T-helper 17 cell (primary cell): ENCODE measurements at places on chromosomes 3 and 15.
A peak's percentile ranks its signal among the peaks of the same experiment; 100 is the strongest.

DNA sequence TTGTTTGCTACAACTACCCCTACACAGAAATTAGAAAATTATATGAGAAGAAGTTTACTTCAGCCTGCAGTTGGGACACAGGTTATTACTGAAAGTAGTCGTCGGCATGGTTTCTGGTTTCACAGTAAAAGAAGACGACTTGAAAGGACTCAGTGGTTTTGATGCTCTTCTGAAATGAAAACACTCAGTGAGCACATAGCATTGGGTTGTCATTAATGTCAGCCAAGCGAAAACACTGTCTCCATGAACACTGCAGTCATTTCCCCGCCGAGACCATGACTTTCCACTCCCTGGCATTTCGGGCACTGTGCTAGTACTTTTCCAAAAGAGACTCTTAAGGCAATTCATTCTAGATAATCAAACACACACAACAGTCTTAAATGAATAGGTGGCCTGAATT, 69.2 kb upstream of the ICE2 start:
- no peaks in the 10 kb centered on the region for H3K27me3 ChIP-seq
- peaks cover 3% of the 10 kb centered on the region for H3K36me3 ChIP-seq
- DNase-seq, result peak; percentile 29
- peaks cover 85% of the 10 kb centered on the region for H3K4me1 ChIP-seq
- H3K27ac ChIP-seq, result peak overlapping the region; percentile 98

GRCh38 chr3:141236361-141236760, 4.7 kb downstream of the PXYLP1 start:
- no peak for DNase-seq
- H3K36me3 ChIP-seq, result peaks cover 8% of the 10 kb centered on the region
- no peak overlapping the region for H3K27ac ChIP-seq
- H3K4me3 ChIP-seq, result no peak overlapping the region

DNA sequence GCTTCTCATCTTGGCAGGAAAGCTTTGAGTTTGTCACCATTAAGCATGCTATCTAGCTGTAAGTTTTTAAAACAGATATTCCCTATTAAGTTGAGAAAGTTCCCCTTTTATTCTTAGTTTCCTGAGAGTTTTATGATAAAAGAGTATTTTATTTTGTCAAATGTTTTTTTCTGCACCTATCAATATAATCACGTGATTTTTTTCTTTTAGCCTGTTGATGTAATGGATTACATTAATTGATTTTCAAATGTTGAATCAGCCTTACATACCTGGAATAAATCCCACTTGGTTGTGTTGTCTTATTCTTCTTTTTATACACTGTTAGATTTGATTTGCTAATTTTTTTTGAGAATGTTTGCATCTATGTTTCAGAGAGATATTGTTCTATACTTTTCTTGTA, 179.5 kb downstream of the ZNF621 start:
- no peak for DNase-seq
- H3K4me1 ChIP-seq, result no peaks in the 10 kb centered on the region
- H3K36me3 ChIP-seq, result peaks cover 3% of the 10 kb centered on the region
- H3K27me3 ChIP-seq, result peaks cover 20% of the 10 kb centered on the region
- H3K27ac ChIP-seq, result no peak overlapping the region

DNA sequence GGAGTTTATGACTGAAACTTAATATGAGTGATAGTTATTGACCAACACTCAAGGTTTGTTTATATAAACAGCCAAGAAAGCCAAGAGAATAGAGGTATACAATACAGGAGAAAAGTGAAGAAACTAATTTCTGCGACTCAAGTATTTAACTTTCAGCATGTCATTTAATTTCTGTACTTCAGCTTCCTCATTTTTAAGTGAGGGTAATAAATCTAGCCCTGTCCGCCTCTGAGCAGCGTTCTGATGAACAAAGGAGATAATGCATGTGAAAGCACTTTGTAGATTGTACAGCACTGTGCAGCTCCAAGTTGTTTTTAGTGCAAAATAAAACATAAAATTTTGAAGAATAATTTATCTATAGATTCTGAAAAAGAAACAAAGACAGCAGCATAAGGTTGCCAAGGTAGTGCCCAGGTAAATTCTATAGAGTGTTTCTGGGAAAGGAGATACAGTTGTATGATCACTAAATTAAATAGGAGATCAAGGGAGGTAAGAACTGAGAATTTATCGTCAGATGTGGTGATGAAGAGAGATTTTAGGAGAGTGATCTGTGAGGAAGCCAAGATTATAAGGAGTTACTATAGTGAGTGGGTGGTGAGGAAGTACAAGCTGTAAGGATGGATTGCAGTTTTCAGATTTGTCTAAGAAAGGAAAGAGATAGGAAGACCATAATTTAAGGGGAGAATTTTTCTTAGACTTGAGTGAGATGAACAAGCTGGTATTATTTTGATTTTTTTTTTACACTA, 71.3 kb downstream of the RASA2 start:
- H3K36me3 ChIP-seq, result peaks cover 3% of the 10 kb centered on the region
- H3K27ac ChIP-seq, result no peak overlapping the region
- DNase-seq, result no peak
- no peaks in the 10 kb centered on the region for H3K27me3 ChIP-seq
- no peak overlapping the region for H3K4me3 ChIP-seq

DNA sequence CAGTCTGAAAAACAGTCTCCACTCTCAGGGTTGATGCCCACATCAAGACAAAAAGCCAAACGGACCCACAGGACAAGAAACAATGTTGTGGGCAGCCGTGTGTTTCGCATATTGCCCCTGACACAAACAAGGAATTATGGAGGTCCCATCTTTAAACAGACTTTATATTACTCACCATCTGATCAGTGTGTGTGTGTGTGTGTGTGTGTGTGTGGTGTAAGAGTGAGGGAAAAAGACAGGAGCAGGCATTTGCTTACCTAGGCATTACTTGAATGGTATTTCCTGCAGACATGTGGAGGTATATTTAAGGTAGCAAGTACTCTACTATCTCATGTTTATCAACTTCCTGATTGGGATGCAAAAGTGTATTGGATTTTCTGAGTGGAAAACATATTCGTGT, 136.3 kb downstream of the TMCO5A start:
- no peak overlapping the region for H3K4me3 ChIP-seq
- no peak for DNase-seq
- peaks cover 64% of the 10 kb centered on the region for H3K27me3 ChIP-seq
- no peak overlapping the region for H3K27ac ChIP-seq
- H3K4me1 ChIP-seq, result peaks cover 16% of the 10 kb centered on the region

GRCh38 chr15:91376038-91376437, 276.0 kb downstream of the SV2B start:
- no peak for DNase-seq
- no peak overlapping the region for H3K4me3 ChIP-seq
- peaks cover 17% of the 10 kb centered on the region for H3K27me3 ChIP-seq
- peaks cover 5% of the 10 kb centered on the region for H3K4me1 ChIP-seq

- no peak overlapping the region for H3K4me3 ChIP-seq
- no peak for DNase-seq
- peaks cover 2% of the 10 kb centered on the region for H3K36me3 ChIP-seq
- peaks cover 39% of the 10 kb centered on the region for H3K27me3 ChIP-seq
- no peak overlapping the region for H3K27ac ChIP-seq
- peaks cover 19% of the 10 kb centered on the region for H3K4me1 ChIP-seq
These were observed 2.9 kb downstream of the CADM2 start for GRCh38 chr3:84961521-84962255.

- no peak overlapping the region for H3K27ac ChIP-seq
- H3K4me3 ChIP-seq, result no peak overlapping the region
- DNase-seq, result no peak
- H3K4me1 ChIP-seq, result no peaks in the 10 kb centered on the region
These were observed 20.9 kb upstream of the FSTL1 start for GRCh38 chr3:120471643-120472042.

GRCh38 chr3:127215714-127216414, 22.9 kb downstream of the PRR23E start:
- H3K27me3 ChIP-seq, result peaks cover 31% of the 10 kb centered on the region
- H3K4me1 ChIP-seq, result no peaks in the 10 kb centered on the region
- H3K36me3 ChIP-seq, result peaks cover 2% of the 10 kb centered on the region

- H3K27ac ChIP-seq, result no peak overlapping the region
- no peak overlapping the region for H3K4me3 ChIP-seq
- H3K36me3 ChIP-seq, result no peaks in the 10 kb centered on the region
- H3K27me3 ChIP-seq, result no peaks in the 10 kb centered on the region
These were observed 1465.3 kb upstream of the GBE1 start for GRCh38 chr3:83226751-83227150.

DNA sequence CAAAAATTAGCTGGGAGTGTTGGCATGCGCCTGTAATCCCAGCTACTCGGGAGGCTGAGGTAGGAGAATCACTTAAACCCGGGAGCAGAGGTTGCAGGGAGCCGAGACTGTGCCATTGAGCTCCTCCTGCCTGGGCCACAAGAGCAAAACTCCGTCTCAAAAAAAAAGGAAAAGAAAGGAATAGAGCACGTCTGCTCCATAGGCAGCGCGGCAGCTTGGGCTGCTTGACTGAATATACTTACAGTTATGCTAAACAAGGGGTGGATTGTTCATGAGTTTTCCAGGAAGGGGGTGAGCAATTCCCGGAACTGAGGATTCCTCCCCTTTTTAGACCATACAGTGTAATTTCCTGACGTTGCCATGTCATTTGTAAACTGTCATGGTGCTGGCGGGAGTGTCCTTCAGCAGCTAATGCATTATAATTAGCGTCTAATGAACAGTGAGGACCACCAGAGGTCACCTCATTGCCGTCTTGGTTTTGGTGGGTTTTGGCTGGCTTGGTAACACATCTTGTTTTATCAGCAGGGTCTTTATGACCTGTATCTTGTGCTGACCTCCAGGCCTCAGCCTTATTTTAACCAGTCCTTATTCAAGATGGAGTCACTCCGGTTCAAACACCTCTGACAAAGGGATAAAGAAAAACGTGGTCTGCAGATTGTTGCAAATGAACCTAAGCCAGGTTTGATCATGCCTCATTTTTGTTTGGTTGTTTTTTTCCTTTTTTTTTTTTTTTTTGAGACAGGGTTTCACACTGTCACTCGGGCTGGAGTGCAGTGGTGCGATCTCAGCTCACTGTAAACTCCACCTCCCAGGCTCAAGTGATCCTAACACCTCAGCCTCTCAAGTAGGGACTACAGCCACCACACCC, 24.9 kb upstream of the SENP5 start:
- no peaks in the 10 kb centered on the region for H3K4me1 ChIP-seq
- no peak for DNase-seq
